Mucosa of gallbladder (tissue), 1 donor: ENCODE measurements at places on chromosomes 16 and 17.
A peak's percentile ranks its signal among the peaks of the same experiment; 100 is the strongest.

DNA sequence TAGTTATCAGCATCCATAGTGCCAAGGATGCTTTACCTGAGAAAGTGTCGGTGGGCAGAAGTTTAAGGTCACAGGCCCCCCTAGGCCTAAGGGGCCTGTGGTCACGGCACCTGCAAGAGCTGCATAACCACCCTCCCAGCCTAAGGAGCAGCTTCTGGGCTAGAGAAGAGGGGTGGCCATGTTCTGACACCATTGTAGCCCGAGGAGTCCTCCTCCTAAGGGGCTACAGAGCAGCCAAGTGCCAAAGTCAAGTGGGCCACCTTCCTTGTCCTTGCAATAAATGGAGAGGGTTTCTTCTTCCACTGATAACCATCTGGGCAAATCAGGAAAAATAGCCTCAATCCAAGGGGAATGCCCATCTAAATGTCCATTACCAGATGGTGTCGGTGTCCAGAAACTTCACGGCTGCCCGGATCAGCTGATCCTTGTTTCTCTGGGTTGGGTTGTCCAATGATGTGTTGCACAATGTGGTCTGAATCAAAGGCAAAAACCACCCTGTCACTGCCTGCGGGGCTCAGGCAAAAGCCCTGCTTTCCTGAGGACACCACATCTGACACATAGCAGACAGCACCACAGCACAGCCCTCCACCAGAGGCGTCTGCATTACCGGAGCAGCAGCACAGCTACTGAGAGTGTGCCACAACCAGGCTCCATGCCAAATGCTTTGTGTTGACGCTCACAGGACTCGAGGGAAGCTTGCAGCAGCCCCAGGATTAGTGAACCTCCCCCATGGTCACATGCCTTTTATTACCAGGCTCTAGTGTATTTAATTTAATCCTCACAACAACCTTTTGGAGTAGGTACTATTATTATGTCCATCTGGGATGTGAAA lies 12.8 kb downstream of the ATPAF2 start:
- DNase-seq = no peak

GRCh38 chr17:903691-904481 lies 75.7 kb downstream of the NXN start:
- DNase-seq = no peak

DNA sequence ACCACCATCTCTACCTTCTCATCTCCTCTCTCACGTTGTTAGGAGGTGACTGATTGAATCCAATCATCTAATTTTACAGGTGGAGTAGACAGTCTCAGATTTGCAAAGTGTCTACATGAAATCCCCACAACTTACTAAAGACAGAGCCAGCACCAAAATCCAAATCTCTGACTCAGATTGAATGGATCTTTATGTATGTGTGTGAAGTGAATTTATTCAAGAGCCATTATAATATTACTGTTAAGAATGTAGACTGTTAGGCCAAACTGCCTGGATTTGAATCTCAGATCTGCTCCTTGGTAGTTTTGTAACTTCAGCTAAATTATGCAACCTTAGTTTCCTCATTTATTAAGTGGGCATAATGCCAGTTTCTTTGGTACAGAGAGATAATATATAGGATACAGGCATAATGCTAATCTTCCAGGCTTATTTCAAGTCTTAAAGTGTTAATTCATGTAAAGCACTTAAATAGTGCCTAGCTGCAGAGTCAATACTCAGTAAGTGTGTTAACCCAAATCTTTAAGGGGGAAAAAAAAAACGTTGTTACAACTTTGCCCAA lies 12.7 kb downstream of the CNEP1R1 start:
- no peak for DNase-seq

DNA sequence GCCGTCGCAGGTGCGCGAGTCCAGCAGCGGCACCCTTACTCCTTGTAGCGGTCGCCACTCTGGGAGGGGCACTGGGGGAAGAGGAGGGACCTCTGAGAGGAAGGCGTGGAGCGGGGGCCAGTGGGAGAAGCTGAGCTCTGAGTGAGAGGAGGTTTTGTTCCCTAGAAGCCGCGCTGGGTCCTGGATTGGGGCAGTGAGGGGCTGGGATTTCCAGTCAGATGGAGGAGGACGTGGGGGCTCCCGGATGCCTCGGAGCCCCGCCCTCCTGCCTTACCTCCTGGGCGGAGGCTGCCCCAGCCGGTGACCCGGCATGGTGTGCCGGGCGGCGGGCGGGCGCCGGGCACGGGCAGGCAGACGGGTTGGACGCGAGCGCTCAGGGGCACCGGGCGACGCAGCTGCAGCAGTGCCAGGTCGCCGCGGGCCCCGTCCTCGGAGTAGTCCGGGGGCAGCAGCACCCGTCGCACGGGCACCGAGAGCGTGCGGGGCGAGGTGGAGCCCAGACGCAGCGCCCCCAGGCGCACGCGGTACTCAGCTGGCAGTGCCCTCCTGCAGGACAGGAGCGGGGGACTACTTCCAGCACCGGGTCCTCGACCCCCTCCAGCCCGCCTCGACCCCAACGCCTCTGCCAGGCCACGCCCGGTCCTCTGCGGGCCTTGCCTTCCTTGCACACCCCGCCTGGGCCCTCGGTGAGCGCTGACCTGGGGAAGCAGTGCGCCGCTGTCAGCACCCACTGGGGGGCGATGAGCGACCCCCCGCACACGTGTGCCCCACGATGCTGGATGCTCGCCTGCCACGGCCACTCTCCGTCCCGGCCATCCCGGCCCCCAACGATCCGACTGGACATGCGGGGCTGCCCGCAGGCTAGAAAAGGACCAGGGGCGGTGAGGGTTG lies 2.0 kb downstream of the PRSS33 start:
- DNase-seq = no peak

DNA sequence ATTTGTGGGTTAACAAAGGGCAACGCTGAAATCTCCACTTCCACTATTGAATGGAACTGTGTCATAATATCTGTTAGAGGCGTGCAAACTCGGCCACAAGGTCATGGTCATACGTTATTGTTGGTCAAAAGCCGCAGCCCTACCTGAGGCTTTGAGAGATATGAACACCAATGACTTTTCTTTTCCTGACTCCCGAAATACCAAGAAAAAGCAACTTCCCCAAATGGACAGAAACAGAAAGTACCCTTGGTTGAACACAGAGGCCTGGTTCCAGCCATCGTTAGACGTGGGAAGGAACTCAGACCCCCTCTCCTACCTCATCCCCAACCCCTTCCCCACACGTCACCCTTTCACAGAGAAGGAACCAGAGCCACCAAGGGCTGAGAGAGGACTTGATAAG lies 1.4 kb upstream of the PIK3R5 start:
- DNase-seq = no peak

- DNase-seq = peak; percentile 52
Observed at GRCh38 chr17:36188891-36189306, 7.7 kb downstream of the CCL3L1 start.

GRCh38 chr16:70391881-70392481 lies 45.3 kb downstream of the DDX19A start:
- DNase-seq = no peak

DNA sequence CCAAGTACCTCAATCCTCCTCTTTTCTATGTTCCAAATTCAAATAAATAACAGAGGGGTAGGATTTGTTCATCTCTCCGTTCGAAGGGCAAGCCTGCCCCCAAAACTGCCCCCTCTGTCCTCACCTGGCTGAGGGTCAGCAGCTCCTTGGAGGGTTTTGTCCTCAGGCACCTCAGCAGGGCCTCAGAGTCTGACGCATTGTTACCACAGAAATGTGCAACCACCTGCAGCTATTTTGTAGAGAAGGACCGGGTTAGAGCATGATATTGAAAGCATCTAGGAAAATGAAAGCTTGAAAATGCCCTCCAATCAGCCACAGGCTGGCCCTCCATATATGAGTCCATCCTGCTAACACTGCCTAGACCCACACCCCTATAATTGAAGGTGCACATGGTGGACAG lies 13.9 kb downstream of the CES5A start:
- no peak for DNase-seq

GRCh38 chr16:19163215-19163614 lies 4.8 kb upstream of the SYT17 start:
- DNase-seq = no peak

DNA sequence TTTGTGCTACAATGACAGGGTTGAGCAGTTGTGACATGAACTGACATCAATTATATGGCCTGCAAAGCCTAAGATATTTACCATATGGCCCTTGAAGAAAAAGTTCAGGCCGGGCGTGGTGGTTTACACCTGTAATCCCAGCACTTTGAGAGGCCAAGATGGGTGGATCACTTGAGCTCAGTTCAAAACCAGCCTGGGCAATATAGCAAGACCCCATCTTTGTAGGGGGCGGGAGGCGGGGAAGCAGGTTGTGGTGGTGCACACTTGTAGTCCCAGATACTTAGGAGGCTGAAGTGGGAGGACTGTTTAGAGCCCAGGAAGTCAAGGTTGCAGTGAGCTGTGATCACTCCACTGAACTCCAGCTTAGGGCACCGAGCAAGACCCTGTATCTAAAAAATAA lies 48.3 kb downstream of the STH start:
- DNase-seq = no peak

DNA sequence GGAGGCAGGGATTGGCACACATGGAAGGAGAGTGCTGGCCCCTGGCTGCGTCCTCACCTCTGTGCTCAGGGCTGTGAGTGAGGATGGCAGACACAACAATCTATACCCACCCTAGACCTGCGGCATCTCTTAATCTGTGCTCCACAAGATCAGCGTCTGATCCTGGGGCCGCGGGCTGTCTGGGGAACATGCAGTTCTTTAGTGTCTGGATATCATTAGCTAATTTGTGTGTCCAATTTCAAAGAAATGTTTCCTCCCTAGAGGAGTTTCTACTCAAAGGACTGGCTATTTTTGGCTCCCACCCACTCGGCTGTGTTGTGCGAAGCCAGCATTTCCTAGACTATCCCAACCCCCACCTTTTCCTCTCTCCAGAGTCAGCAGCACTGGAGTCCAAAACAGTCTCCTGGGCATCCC lies 93.8 kb downstream of the GRIN2A start:
- DNase-seq = no peak

DNA sequence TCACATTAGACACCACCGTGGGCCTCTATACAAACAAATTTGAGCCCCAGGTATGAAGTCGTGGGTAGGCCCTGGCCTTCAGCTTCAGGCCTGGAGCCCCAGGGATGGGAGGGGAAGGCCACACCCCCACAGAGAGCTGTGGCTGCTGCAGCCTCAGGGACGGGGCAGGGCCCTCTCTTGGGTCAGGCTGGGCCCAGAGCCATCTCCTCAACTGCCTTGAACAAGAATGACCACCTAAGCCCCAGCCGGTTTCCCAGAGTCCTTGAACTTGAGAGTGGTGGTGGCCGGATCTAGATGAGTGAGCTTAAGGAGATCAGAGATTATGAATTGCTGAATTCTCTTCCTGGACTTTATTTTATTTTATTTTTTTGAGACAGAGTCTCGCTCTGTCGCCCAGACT lies 18.6 kb downstream of the SCNN1B start:
- no peak for DNase-seq

DNA sequence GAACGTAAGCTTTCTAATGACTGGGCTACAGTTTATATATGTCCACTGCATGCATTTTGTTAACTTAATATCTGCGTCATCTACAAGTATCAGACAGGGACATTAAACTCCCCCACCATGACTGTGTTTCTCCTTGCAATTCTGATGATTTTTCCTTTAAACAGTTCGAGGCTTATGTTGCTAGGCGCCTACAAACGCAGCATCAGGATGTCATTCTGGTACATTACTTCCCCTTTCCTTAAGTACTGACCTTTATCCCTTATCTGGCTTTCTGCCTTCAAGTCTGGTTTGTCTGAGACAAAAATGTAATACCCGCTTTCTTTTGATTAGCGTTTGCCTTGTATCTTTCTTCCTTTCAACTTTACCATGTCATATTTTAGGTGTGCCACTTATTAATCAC lies 362.4 kb downstream of the SLC39A11 start:
- DNase-seq = no peak

DNA sequence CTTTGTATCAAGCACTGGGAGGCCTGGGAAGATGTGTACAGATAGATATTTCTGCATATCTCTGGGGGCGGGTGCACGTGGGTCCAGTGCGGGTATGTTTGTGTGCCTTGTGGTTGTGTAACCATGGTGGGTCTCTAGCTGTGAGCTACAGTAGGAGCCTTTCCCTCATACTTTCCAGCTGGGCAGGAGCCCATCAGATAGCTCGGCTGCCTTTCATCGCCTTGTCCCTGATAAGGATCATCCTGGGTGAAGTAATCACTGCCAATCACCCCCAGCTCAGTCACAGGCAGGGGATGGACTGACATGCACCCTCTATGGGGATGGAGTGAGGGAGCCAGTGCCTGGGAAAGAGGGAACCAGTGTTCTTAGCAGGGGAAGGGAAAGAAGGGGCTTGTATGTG lies 3.2 kb upstream of the SCRN2 start:
- no peak for DNase-seq

DNA sequence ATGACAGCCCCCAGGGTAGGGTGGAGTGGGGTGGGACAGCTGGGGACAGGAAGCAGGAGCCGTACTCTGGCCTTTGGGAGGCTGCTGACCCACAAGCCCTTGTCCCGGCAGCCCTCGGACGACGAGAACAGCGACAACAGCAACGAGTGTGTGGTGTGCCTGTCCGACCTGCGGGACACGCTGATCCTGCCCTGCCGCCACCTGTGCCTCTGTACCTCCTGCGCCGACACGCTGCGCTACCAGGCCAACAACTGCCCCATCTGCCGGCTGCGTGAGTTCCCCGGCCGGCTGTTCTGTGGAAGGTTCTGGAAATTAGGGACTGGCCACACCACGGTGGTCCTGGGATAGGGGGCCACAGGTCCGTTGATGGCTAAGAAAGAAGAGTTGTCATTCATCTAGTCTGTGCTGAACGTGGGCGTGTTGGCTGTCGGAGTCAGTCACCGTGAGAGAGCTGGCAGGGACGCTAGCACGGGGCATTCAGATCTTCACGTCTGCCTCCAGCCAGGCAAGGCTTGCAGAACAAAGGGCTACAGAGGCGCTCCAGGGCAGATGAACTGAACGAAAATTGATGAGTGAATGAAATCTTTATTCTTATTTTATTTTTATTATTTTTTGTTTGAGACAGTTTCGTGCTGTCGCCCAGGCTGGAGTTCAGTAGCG lies 19.8 kb upstream of the NUDT16L1 start:
- no peak for DNase-seq

- DNase-seq = no peak
Observed at GRCh38 chr17:56291226-56291805, 138.0 kb downstream of the ANKFN1 start.

DNA sequence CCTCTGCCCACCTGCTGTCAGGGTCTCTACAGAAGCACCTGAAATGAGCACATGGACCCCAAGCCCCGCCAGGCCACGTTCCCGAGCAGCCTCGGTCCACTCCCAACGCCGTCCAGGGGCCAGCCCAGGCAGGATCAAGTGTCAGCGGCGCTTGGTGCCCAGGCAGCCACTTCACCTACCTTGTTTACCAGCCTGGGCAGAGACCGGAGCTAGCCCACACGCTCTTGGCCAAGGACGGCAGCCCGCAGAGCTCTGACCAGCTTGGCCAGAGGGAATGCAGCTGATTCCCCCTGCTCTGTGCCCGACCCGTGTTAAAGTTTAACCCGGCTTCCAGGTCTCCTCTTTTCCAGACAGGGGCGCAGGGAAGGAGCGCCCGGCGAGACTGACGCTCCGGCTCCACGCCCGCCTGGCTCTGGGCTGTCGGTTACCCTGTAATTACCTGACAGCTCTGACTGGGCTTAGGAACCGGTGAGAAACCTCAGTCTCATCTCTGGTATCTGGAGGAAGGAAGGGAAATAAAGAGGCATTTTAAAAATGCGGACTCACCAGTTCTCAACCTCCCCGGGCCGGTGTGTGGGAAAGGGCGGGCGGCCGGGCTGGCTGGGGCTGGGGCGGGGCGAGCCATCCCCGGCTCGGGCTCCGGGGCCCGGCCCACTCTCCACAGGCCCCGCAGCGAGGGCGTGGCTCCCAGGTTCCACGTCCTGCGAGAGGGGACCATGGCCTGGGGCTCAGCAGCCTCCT lies 4.6 kb downstream of the KIFC3 start:
- peak; percentile 49 for DNase-seq
